ENCODE measurements at places on chromosomes 4 and X. TPM values are rescaled to one million over a fixed set of nuclear protein-coding genes. Genes with fewer than 3 reads are reported as not detected.

LEF1 gene
- total RNA-seq = 101 TPM

SSX1 gene
- total RNA-seq = 1.0 TPM

GPR143 gene
- total RNA-seq = 215 TPM

SERPINA7 gene
- not detected for total RNA-seq

TEC gene
- total RNA-seq = 2.9 TPM

CCDC158 gene
- total RNA-seq = not detected

SFRP2 gene
- total RNA-seq = not detected

PPP3CA gene
- total RNA-seq = 9.7 TPM

SPANXN4 gene
- 2.5 TPM for total RNA-seq

BEX4 gene
- total RNA-seq = 104 TPM

TMPRSS11A gene
- total RNA-seq = not detected

ADH1A gene
- total RNA-seq = not detected

PDK3 gene
- total RNA-seq = 48.8 TPM

CT45A2 gene
- total RNA-seq = not detected

MID1 gene
- 35.0 TPM for total RNA-seq

CYSLTR1 gene
- not detected for total RNA-seq

KLHL4 gene
- total RNA-seq = 0.19 TPM

PTPN13 gene
- total RNA-seq = 54.6 TPM

MND1 gene
- 13.7 TPM for total RNA-seq

ARL9 gene
- not detected for total RNA-seq

RNF212 gene
- not detected for total RNA-seq

ZFX gene
- total RNA-seq = 24.8 TPM

APEX2 gene
- total RNA-seq = 10.9 TPM

VCX2 gene
- total RNA-seq = not detected
